ENCODE measurements at places on chromosomes 5 and 9.

GRCh38 chr5:54848581-54848980, 136.8 kb downstream of the ESM1 start:
- DNase-seq, result no peak

GRCh38 chr5:127400946-127401670, 110.5 kb downstream of the MEGF10 start:
- DNase-seq, result no peak

DNA sequence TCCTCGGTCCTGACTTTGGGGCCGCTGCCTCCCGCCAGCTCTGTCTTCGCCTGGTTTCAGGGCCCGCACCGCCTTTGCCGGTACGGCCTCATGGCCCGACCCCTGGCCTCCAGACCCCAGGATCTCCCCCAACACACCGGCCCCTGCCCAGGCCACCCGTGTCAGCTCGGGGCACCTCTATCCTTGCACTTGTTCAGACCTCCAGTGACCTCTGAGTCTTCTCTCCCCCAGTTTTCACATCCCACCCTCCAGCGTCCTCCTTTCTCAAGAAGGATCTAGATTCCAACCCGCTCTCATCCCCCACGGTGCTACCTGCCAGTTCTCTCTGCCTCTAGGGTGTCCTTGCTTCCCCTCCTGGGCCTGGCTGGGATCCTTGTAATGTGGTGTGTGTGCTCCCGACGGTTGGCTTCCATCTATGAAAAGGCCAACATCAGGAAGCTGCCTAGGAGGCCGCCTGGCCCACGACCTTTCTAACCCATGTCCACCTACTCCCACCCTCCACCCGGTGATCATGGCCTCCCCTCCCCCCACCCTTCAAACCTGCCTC, 61.1 kb downstream of the SPATA31C2 start:
- DNase-seq, result no peak

DNA sequence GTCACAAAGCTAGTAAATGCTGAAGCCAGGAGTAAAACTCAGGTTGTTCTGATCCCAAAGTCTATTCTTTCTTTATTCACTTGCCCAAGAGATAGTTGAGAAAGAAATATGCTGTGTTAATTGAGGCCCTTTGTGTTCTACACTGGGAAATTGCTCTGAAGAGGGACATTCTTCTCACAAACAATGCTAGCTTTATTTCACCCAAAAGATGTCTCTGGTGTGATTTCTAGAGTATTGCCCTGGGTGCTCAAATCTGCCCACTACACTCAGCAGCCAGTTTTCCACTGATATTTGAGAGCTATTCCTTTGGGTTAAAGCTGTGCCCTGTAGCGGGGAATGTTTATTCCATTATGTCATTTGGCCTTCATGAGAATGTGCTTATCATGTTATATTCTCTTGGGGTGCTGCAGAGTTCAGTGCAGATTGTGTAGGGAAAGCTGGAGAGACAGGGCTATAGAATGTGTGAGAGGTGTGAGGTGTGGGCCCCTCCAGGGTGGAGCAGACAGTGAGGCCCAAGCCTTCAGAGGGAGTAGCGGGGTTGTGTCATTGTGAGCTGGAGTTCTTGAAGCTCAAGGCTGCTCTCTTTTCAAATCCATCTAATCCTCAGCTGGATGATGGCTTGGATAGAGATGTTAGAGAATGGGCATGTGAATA, 21.0 kb upstream of the C5orf63 start:
- no peak for DNase-seq

DNA sequence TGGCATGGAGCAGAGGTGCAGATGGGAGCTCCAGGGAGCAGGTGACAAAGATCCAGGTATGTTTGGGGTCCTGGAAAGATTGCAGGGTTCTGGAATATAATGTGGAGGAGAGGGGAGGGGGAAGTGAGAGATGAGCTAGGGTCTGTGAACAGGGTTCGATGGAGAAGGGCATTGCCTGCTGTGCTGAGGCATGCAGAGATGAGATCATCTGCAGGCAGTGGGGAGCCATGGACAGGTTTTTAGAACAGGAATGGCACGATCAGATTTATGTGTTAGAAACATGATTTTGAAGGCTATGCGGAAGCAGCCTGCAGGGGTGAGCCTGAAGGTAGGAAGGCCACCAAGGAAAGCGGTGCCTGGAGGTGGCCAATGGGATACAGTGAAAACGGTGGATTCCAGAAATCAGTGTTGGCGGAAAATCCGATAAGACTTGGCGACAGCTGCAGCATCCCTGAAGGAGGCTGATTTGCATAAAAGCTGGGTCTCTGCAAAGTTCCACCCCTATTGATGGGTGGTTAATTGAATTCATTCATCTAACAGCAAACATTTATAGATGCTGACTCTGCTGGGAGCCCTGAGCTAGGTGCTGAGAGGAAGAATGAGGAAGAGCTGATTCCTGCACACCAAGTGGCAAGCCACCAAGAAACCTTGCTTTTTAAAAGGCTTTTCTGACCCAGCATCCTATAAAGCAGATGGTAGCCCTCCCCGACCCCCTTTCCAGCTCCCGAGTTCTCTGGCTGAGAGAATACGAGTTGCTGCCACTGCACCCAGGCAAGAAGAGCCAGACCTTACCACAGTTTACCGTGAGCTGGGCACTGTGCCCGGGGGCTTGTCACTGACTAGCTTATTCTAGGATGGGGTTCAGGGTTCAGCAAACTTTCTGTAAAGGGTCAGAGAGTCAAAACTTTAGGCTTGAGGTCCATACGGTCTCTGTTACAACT, 139.2 kb upstream of the SMIM23 start:
- no peak for DNase-seq

GRCh38 chr5:14208071-14209021, 65.2 kb downstream of the TRIO start:
- peak; percentile 70 for DNase-seq

- DNase-seq, result no peak
These were observed 91.7 kb downstream of the EDIL3 start for GRCh38 chr5:84292788-84293653.

DNA sequence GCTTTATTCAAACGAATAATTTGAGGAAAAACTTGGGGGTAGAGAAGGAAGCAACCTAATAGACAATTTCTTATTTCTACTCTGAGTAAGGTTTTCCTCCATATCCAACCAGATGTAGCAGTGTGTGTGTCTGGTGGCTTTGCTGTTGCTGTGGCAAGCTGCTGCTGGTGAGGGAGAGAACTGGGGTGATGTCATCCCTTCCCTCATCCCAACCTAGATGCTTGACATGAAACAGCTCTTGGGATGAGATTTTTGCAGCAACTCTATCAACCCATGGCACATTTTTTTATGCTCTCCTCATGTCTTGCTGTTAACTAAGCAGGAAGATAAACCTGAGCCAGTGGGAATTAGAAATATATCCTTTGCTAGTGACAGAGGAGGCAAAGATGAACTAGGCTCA, 135.8 kb downstream of the PCSK1 start:
- DNase-seq, result peak; percentile 72

DNA sequence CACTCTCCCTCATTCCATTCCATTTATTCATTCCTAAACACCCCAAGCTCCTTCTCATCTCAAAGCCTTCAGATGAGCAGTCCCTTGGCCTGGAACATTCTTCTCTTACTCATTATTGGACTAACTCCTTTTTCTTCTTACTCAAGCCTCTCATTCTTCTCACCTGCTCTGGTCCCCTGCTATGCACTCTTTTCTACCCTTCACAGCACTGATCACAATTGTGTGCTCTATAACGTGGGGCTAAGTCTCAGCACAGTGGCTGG, 212.4 kb downstream of the MAPKAP1 start:
- DNase-seq, result no peak

DNA sequence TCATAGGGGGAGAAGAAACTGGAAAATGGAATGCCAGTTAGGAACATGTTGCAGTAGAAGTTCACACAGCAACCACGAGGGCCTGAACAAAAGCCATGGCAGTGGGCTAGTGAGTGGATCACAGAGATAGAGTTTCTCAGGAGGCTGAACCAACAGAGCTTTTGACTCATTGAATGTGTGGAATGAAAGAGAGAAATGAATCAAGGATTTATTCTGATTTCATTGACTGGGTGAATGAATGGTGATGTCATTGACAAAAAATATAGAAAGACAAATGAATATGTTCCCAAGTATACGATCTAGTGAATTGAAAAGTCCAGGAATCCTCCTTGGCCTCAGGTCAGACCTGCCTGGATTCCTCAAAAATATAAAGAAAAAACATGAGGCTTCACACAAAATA, 99.2 kb downstream of the ZNF462 start:
- DNase-seq, result no peak

DNA sequence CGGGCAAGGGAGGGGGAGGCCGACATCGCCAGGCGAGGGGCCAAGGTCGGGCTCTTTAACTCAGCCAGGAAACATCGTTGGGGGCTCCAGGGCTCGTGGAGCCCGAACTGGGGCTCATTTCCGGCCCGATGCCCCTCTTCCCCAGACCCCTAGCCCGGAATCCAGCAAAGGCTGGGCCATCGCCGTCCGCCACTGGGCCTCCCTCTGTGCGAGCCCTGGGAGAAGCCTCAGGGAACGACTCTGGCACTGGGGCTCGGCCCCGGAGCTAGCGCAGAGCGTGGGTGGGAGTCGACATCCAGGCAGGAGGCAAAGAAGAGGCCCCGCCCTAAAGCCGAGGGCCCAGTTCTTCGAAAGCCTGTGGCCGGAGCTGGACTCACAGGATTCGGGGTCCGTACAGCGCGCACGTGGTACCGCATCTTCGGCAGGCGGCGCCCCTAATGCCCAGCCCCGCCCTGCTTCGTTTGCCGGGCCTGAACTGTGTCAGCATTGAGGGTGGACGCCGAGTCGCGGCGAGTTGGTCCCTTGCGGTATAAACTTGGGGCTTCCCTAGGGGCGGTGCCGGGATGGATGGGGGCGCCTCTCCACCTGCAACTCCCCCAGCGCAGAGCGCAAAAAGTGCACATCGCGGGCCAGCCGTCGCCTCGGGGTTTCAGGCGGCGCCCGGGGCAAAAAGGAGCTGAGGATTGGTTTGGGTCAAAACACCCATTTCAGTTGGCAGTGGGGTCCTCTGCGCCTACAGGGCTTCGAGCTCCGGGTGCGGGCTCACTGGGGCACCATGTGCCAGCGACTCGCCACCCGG, 3.6 kb upstream of the PAX5 start:
- DNase-seq, result no peak

GRCh38 chr9:114050226-114050568, 27.9 kb downstream of the AMBP start:
- DNase-seq, result no peak

- no peak for DNase-seq
These were observed 2.8 kb upstream of the CCIN start for GRCh38 chr9:36166168-36166927.

DNA sequence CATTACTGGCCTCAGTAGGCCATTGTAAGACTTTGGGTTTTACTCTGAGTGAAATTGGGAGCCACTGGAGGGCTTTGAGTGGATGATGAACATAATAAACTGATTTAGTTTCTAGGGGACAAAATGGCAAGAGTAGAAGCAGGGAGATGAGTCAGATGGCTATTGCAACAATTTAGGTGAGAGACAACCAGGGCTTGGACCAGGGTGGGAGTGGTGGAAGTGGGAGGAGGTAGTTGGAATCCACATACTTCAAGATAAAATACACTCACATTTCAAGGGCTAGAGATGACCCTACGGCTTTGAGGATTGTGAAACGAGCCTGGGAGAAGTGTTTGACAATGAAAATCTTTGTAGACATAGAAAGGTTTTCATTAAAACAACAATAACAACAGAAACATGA, 136.3 kb downstream of the ACTBL2 start:
- no peak for DNase-seq
